ENCODE measurements at places on chromosomes 3 and 15. TPM values are rescaled to one million over a fixed set of nuclear protein-coding genes. Genes with fewer than 3 reads are reported as not detected.

DNA sequence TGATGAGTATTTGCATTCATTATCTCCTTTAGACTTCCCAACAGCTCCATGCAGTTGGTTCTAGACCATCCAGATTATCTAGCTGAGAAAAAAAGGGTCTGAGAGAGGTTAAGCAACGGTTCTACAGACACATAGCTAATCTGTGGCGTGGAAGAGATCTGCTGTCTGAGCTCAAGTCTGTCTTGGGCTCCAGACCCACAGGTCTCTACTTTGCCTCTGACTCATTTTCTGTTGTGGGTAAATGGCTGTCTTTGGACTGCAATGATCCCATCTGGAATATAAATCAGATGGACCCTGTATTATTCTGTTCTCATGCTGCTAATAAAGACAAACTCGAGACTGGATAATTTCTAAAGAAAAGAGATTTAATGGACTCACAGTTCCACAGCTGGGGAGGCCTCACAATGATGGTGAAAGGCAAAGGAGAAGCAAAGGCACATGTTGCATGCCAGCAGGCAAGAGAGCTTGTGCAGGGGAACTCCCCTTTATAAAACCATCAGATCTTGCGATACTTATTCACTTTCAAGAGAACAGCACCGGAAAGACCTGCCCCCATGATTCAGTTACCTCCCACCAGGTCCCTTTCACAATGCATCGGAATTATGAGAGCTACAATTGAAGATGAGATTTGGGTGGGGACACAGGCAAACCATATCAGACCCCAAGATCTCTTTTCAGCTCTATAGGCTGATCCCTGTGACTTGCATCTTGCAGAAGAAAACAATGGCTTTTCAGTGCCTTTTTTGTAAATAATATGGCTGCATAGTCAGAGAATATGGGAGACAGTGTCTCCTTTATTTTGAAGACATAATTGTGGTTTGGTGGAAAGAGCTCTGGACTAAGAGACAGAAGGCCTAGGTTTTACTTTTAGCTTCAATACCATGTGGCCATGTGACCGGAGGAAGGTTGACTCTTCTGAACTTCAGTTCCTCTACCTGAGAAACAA, 24.7 kb downstream of the CEMIP start:
- no peak for DNase-seq

GRCh38 chr3:171200052-171200749, 173.7 kb upstream of the SLC2A2 start:
- DNase-seq: no peak

DNA sequence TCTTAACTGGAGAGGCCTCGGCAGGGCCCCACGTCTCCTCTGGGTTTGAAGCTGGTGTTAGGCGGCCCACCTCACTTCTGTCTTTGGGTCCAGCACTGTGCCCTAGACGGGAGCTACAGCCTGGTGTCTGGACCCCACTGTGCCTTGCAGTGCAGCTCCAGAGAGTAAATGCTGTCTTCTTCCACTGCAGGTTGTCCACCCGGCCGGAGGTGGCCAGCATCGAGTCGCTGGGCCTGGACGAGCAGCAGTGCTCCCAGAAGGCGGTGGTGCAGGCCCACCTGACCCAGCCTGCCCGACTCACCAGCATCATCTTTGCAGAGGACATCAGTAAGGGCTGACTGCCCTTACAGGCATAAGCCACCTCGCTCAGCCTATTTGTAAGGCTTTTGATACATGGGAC, 53.1 kb upstream of the TAMM41 start:
- no peak for DNase-seq

GRCh38 chr3:55842204-55842603, 355.1 kb upstream of the WNT5A start:
- DNase-seq: no peak

DNA sequence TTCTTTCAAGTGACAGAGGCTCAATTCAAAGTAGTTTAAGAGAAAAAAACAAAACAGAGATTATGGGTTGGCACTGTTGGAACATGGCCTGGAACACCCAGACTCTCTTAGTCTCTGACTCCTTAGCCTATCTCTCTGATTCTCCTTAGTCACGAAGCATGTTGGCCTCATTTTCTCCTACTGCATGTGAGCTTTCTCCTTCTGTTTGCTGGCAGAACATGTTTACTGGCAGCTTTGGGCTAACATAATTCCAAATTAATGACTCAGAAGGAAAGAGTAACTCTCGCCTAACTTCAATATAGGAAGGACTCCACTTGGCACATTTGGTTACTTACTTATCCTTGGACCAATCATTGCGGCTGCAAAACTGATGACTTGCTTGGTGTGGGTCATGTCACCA, 21.7 kb upstream of the CCDC39 start:
- DNase-seq: no peak

DNA sequence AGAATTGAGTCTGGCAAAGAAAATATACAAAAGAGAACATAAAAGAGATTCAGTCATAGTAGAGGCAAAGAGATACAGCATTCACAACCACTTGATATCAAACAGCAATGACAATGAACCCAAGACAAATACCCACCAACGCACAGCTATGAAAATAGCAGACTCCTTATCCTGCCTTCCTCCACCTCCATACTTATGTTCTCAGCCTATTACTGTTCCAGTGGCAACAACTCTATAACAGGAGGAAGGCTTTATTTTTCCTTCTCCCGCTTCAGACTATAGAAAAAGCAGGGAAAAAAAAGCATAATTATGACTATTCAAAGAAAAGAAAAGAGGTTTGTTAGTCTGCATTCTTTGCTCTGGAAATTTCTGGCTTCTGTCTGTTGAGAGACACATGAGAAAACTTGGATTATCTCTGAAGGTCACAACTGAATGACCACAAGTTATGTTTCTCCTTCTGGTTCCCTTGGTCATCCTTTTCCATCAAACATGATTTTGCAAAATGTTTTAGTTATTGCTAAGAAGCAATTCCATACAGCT, 81.2 kb upstream of the PLXND1 start:
- no peak for DNase-seq

DNA sequence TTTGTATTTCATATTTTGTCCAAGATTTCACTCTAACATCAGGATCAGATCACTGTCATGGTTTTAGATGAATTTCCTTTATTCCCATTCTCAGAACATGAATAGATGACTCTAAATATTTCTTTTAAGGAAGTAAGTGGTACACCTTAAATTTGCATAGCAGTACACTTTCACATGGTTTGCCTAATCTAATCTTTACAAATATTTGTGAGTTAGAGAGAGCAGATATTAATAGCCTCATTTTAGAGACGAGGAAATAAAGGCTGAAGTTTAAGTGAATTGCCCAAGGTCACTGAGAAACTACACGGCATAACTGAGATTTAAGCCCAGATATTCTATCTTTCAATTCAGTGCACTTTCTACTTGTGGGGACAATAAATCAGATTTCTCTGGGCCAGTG, 14.2 kb downstream of the TERC start:
- DNase-seq: no peak

DNA sequence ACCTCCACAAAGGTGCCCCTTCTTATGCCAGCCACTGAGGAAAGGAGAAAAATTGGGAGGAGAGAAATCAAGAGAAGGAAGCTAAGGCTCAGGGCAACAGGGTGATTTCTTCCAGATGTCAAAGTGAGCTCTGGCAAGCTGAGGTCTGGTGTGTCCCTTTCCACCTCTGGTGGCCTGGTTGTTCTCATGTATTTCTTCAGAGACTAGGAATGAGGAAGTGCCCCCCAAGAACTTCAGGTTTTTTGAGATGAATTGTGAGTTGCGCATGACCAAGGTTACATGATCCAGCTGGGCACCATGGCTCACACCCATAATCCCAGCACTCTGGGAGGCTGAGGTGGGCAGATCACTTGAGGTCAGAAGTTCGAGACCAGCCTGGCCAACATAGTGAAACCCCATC, 5.6 kb downstream of the RAB6B start:
- no peak for DNase-seq

DNA sequence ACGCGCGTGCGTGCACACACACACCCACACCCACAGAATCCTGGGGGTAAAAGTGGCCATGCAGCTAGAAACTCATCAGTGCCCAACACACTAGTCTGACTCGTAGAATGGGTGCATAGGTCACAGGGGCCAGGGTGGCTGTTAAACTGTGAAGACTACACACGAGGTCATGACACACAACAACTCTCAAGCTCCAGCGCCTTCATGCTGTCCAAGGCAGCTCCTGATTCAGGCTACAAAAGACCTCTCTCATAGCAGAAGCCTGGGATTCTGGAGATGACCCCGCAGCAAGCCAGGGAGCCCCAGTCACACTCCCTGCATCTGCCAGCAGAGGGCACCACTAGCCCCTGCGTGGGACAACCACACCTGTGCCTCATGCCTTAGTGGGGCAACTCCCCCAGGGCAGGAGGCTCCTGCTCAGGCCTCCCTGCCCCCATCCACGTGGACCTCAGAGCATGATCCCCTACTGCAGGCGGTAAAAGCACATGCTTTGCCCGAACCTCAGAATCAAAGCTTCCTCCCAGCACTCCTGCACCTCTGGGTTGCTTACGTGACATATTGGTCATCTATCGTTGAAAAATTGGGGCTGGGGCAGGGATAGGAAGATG, 93.1 kb downstream of the LRIG1 start:
- peak; percentile 57 for DNase-seq

- no peak for DNase-seq
Measured at GRCh38 chr3:26099692-26100091, 309.8 kb downstream of the OXSM start.

DNA sequence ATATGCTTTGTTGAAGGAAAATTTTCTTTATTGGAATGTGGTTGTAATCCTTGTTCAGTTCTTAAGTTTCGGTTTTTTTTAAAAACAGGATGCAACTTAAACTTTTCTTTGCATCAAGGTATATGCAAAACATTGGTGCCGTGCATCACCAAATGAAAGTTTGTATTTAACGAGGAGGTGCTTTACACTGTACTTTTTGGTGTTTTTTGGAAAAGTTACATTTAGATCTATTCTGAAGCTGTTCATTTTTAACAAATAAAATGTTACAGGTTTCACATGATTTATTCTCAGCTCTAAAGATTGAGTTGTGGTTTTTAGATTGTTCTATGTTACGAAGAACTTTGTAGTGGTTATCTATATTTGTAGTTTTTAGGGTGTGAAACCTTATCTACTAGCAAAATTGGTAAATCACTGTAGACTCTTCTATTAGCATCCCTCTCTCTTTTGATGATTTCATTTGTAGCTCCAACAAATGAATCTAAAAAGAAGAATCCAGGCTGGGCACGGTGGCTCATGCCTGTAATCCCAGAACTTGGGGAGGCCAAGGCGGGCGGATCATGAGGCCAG, 7.0 kb upstream of the LRCH3 start:
- DNase-seq: no peak

DNA sequence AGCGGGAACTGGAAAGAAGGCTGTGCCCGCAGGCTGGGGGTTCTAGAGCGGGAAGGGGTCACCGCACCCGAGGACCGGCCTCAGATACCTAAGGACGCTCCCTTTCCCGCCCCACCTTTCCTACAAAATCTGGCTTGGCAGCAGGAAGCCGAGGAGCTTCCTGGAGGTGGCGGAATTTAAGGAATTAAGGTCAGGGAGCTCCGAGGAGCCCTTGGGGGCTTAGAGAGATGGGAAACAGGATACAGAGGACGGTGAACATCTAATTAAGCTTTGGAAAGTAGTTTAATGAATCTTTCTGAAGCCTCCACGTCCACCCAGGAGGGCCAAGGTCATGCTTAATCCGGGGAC, 507 bp upstream of the AP3B2 start:
- no peak for DNase-seq

DNA sequence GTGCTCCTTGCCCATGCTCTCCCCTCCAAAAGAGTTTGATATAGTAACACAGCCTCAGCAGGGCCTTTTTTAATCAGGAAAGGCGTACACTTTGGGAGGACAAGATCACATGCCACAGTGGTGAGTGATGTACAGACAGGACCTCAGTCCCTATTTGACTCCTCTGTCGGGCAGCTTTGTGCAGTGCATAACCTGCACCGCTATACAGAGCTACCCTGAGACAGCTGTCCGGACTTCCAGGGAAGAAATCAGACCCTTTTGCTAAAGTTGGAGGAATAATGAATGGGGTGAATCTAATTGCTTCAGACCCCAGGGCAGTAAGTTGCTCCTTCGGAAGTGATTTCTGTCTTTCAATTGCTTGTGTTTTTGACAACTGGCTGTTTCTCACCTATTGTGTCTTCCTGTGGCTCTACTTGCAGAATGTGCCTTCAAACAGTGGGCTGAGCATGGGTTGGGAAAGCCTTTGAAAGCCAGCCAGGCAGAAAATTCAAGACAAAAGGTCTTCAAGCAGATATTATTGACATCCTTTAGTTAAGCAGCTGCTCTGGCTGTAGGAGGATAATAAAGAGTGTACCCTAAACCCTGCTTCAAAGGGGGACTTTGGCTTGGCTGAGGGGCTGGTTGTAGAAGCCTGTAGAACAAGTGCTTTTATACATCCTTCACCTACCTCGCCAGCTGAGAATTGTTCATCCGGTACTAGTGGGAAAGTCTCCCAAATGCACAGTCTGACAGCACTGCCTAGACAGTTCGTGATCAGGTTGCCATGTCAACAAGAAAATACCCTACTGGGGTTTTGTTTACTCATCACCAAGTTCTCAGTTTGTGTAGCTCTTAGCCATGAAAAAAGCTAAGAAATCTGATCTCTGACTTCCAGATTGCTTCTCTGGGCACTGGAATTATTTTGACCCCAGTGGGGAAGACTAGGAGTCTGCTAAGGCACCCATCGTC, 35.1 kb downstream of the SNTN start:
- DNase-seq: no peak

GRCh38 chr3:12878141-12878574, 36.8 kb upstream of the RPL32 start:
- no peak for DNase-seq

GRCh38 chr15:73694419-73694818, 10.2 kb downstream of the CD276 start:
- DNase-seq: no peak

GRCh38 chr3:13372656-13373055, 47.5 kb downstream of the NUP210 start:
- no peak for DNase-seq

DNA sequence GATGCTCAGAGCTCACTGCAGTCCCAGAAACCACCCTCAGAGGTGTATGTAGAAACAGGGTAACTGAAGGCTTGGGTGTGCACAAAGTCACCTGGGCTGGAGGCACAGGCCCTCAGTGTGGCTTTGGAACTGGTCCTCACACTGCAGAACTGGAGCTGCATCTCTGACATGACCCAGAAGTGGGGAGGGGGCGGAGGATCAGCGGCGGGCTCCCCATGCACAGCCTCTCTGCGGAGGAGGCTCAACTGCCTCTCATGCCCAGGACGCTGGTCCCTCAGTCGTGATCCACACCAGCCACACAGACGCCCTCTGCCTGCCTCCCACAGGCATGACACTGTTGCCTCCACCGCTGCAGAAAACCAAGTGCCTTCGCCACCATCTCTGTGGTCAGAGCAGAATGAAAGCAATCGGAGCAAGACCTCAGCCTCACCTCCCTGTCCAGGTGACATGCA, 73.7 kb downstream of the TM2D3 start:
- DNase-seq: no peak

NANOGP8 gene
- polyA plus RNA-seq: not detected

HDGFL3 gene
- polyA plus RNA-seq: 1.2 TPM

CCDC33 gene
- polyA plus RNA-seq: not detected

PIF1 gene
- not detected for polyA plus RNA-seq

MYO1E gene
- polyA plus RNA-seq: 66.1 TPM

USP50 gene
- polyA plus RNA-seq: not detected

ATP8B4 gene
- not detected for polyA plus RNA-seq

ST8SIA2 gene
- polyA plus RNA-seq: not detected

ITGA11 gene
- not detected for polyA plus RNA-seq

ANKUB1 gene
- not detected for polyA plus RNA-seq
